ENCODE measurements at places on chromosomes 2 and 18. TPM values are rescaled to one million over a fixed set of nuclear protein-coding genes. Genes with fewer than 3 reads are reported as not detected.

Gene C2orf81
- total RNA-seq: 1.7 TPM

Gene CFC1
- total RNA-seq: not detected

Gene ELOA2
- not detected for total RNA-seq

GRCh38 chr2:141513853-141514252 is 617.0 kb downstream of the LRP1B start:
- no peaks in the 10 kb centered on the region for H3K27me3 ChIP-seq
- H3K4me3 ChIP-seq: no peak overlapping the region

DNA sequence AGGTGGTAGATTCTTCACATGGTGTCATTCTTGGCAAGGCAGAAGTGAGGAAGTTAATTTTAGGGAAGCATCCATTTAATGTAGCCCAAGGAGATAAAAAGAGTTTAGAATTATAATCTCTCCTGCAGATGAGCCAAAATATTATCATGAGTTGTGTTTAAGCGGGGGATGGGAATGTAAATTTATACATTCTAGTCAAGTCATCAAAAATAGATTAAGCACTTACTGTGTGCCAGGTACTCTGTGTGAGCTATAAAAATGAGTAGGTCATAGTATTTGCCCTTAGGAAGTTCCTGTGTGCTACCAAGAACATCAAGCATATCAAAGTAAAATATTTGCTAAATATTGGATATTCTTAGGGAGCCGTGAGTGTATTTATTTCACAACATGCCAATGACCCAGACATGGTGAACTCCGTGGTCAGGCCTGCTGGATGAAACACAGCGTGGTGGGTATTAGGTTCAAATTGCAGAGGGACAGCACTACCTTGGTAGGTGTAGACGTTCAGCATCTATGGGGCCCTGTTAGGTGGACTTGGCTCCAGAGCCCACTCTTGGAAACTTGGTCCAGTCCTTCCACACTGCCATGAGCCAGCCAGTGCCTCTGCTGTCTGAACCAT is 37.4 kb downstream of the MEIS1 start:
- no peak for DNase-seq
- peaks cover 30% of the 10 kb centered on the region for H3K4me1 ChIP-seq
- no peak overlapping the region for H3K27ac ChIP-seq
- peaks cover 4% of the 10 kb centered on the region for H3K36me3 ChIP-seq
- H3K4me3 ChIP-seq: no peak overlapping the region
- no peaks in the 10 kb centered on the region for H3K27me3 ChIP-seq
